ENCODE measurements at places on chromosomes 2 and 18.

- DNase-seq: no peak
These were observed 597.3 kb downstream of the ERBB4 start for GRCh38 chr2:211941216-211941747.

- peak; percentile 73 for DNase-seq
These were observed 819 bp downstream of the ANKRD44 start for GRCh38 chr2:197309691-197310231.

DNA sequence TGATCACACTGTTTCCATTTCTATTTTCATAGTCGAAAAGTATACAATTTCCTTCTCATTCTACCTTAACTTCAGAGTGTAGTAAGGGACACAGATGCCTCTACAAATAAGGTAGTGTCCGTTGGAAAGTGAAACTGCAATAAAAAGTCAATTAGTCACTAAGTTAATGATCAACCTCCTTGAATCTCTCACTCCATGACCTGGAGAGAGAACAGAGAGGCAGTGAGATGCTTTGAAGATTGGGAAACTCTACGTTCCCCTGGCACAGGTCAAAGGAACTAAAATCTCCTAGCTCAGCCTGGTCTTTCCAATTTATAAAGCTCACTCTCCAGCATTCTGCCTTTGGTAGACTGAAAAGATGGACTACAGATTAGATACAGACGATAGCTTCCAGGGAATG lies 153.8 kb upstream of the ACAA2 start:
- no peak for DNase-seq

DNA sequence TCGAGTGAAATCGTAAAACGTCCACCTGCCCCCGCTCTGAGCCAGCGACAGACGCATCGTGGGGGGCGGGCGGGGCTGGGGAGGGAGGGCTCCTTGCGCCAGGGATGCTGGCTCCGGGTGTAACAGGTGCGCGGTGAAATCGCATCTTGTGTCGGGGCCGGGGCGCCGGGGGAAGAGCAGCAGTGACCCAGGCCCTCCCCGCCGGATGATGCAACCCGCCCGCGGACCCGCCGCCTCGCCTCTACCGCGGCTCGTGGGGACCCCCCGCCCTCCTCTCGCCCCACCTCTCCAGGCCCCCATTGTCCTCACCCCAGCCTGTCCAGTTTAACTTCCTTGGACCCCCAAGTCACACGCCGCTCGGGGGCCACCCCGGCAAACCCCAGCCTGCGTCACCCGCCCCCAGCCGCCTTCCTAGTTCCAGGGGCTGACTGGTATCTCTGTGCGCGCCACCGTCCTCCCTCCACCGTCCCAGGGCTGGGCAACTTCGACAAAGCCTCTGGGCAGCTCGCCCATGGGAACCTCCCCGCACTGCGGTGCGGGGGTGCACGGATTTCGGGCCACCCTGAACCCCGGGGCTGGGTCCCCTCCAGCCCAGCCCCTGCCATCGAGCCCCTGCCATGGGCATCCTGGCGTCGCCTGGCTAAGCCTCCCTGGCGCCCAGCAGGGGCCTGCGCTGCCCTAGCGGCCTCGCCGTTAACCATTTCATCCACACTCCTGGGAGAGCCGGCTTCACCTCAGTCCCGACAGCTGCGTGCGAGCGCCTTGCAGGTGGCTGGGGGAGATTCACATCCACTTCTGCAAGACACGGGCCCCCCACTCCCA lies 799 bp upstream of the KIF1A start:
- no peak for DNase-seq

DNA sequence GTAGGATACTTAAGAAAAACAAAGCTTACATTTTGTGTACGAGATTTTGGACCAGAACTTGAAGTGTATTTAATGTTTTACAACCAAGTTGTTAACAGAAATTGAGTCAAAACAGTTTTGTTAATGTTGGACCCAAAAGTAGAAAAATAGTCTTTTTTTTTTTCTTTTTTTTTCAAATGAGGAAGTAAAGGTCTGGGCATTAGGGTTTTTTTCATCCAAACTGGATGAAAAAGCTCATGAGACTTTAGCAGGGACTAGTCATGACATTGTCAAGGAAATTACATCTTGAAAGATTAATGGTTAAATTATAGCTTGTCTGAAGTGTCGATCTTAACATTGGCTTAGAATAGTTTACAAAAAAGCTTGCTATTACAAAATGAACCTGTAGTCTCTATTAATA lies 32.3 kb downstream of the CCNT2 start:
- DNase-seq: no peak

GRCh38 chr2:64036034-64036705 lies 16.9 kb upstream of the VPS54 start:
- peak; percentile 83 for DNase-seq

DNA sequence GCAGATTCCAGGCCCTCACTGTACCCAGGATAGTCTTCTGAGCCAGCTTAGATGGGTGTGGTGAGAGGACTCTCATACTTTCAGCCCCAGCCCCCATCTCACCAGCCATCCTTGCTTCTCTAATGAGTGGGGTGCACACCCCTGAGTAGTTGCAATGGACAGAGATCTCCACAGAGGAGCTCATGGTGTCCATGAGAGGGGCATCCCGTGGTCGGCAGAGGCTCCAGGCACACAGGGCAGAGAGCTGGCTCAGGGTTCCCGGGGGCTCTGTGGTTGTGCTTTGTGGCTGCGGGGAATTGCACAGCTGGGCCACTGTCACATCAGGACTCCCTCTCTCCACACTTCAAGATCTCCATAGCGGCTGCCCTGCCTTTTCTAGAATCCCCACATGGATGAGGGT lies 226.0 kb upstream of the PXDN start:
- DNase-seq: no peak

GRCh38 chr2:46545015-46545839 lies 65.9 kb downstream of the TMEM247 start:
- no peak for DNase-seq

DNA sequence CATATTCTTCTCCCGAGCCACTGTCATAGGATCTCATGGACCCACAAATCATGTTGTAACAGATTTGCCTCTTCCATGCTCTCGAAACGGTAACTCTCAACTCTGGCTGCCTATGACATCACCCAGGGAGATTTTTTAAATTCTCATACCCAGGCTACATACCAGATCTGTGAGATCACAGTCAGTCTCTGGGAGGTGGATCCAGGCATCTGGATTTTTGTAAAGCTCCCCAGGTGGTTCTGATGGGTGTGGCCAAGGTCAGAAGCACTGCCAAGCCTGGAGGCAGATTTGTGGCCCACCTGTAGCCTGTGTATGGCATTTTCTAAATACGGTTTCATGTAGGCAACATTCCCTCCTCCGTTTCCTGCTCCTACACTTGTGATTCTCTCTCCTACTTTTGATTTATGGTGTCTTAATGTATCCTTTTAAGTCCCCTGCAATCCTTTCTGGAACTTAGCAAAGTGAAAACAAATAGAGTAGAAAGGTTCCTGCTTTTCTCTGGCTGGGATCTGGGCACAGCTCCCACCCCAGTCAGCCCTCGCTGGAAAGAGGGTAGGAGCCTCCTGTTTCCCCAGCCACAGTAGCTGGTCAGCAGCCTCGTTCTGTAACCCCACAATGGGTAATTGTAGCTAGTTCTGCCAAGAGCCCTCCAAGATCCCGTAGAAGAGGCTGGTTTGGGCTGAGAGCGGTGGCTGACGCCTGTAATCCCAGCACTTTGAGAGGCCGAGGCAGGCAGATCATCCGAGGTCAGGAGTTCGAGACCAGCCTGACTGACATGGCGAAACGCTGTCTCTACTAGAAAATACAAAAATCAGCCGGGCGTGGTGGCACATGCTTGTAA lies 96.2 kb downstream of the KLHL29 start:
- no peak for DNase-seq
